Nasal cavity respiratory epithelium epithelial cell of viscerocranial mucosa (primary cell): ENCODE measurements at places on chromosomes 11 and 22. TPM values are rescaled to one million over a fixed set of nuclear protein-coding genes. Genes with fewer than 3 reads are reported as not detected.

The ZC3H12C gene
- total RNA-seq = 7.2 and 15.8 TPM in 2 replicates

The CRYBB3 gene
- not detected in 2 replicates for total RNA-seq

The TMPRSS13 gene
- 3.6 and 6.8 TPM in 2 replicates for total RNA-seq

The RTN4RL2 gene
- under 0.01 TPM in 1 of 2 replicates, not detected in the other for total RNA-seq

The CD82 gene
- 42.0 and 212 TPM in 2 replicates for total RNA-seq

The SHANK3 gene
- 1.4 and 6.3 TPM in 2 replicates for total RNA-seq

The CSRP3 gene
- total RNA-seq = not detected in 2 replicates

The OTOG gene
- not detected in 2 replicates for total RNA-seq

The SF3B2 gene
- 103 and 117 TPM in 2 replicates for total RNA-seq

The FGF4 gene
- not detected in 2 replicates for total RNA-seq

The GRM5 gene
- total RNA-seq = under 0.01 TPM in 1 of 2 replicates, not detected in the other

The DEUP1 gene
- total RNA-seq = under 0.01 and 0.14 TPM in 2 replicates

The IL17RA gene
- 4.1 and 13.5 TPM in 2 replicates for total RNA-seq

The CCDC88B gene
- 2.1 and 2.7 TPM in 2 replicates for total RNA-seq

The TRIM48 gene
- total RNA-seq = not detected in 2 replicates

The FADD gene
- 27.7 and 32.5 TPM in 2 replicates for total RNA-seq

The ACTN3 gene
- under 0.01 TPM in 1 of 2 replicates, not detected in the other for total RNA-seq

The SMC1B gene
- total RNA-seq = not detected in 2 replicates

The TPBGL gene
- total RNA-seq = not detected in 2 replicates

The GDPD5 gene
- total RNA-seq = under 0.01 and 1.5 TPM in 2 replicates

The APOL3 gene
- 2.8 TPM in 1 of 2 replicates, not detected in the other for total RNA-seq

The RCOR2 gene
- 1.7 and 4.7 TPM in 2 replicates for total RNA-seq

The DDIAS gene
- 0.34 and 0.57 TPM in 2 replicates for total RNA-seq

The SLC2A11 gene
- 6.2 and 10.0 TPM in 2 replicates for total RNA-seq

The MOB2 gene
- total RNA-seq = 25.6 and 35.9 TPM in 2 replicates

The TRIM66 gene
- 7.9 and 9.0 TPM in 2 replicates for total RNA-seq

The BTG4 gene
- 0.34 and 0.43 TPM in 2 replicates for total RNA-seq

The SCGB1D2 gene
- not detected in 2 replicates for total RNA-seq

The FAM111A gene
- total RNA-seq = 14.0 and 28.5 TPM in 2 replicates

The IFTAP gene
- total RNA-seq = 12.6 and 23.6 TPM in 2 replicates

The SOX10 gene
- total RNA-seq = not detected in 2 replicates

The KCNQ1OT1 gene
- 0.34 and 0.93 TPM in 2 replicates for total RNA-seq

The PLAAT2 gene
- total RNA-seq = 0.50 and 2.4 TPM in 2 replicates

The EPS8L2 gene
- total RNA-seq = 126 and 167 TPM in 2 replicates

The PGM2L1 gene
- 1.4 and 5.6 TPM in 2 replicates for total RNA-seq

The LGALS12 gene
- total RNA-seq = not detected in 2 replicates

The RAB39A gene
- total RNA-seq = not detected in 2 replicates

The GLYATL2 gene
- under 0.01 and 0.07 TPM in 2 replicates for total RNA-seq

The PGA5 gene
- not detected in 2 replicates for total RNA-seq

The EHD1 gene
- 34.2 and 92.9 TPM in 2 replicates for total RNA-seq

The PTGDR2 gene
- under 0.01 and 0.07 TPM in 2 replicates for total RNA-seq

The TRIM5 gene
- total RNA-seq = 31.1 and 36.0 TPM in 2 replicates

The ARHGAP8 gene
- total RNA-seq = 10.3 and 30.9 TPM in 2 replicates

The C11orf87 gene
- total RNA-seq = under 0.01 TPM in 1 of 2 replicates, not detected in the other

The HTR3B gene
- not detected in 2 replicates for total RNA-seq
